ENCODE measurements at places on chromosomes 6 and 20. TPM values are rescaled to one million over a fixed set of nuclear protein-coding genes. Genes with fewer than 3 reads are reported as not detected.

Gene HSPA1L
- total RNA-seq: 1.3 TPM

- peak; percentile 45 for DNase-seq
- no peaks in the 10 kb centered on the region for H3K27me3 ChIP-seq
Measured at GRCh38 chr6:32196682-32197616, 4.5 kb upstream of the GPSM3 start.

Gene ALDH5A1
- 0.86 TPM for total RNA-seq

Gene RGS17
- total RNA-seq: 0.25 TPM

Gene UST
- total RNA-seq: 23.3 TPM

DNA sequence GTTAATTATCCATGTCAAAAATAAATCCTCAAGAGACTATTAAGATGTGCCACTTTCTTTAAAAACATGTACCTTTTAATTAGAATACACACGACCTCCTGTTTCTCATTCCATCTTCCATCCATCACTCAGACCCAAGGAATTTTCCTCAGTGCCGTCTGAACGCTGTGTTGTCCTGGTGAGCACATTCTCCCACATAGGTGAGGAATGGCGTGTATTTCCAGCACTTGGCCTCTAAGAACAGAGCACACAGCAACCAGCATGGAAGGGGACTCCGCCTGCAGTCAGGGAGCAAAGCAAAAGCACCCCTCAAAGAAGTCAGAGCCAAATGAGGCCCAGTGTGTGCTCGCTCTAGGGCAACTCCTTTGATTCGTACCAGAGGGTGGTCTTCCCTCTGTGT, 45.9 kb downstream of the TBXT start:
- H3K4me3 ChIP-seq: no peak overlapping the region
- peaks cover 3% of the 10 kb centered on the region for H3K27me3 ChIP-seq
- no peaks in the 10 kb centered on the region for H3K36me3 ChIP-seq
- no peaks in the 10 kb centered on the region for H3K4me1 ChIP-seq

DNA sequence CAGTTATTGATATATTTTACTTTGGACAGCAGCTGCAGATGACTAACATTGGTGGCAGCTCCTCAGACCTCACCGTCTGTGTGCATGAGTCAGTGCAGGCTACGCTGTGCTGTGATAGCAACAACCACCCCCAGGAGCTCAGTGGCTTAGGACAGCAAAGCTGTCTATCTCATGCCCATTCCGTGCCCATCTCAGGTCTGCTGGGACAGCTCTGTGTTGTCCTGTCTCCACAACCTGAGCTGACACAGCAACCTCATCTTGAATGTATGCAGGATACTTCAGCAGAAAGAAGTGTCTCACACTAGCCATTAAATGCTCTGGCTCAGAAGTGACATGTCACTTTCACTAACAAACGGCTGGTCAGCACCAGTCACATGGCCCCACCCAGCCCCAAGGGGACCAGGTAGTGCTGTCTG, 47.7 kb downstream of the BANF2 start:
- peaks cover 19% of the 10 kb centered on the region for H3K4me1 ChIP-seq
- peak; percentile 96 for DNase-seq
- H3K4me3 ChIP-seq: peak overlapping the region; percentile 44
- no peaks in the 10 kb centered on the region for H3K27me3 ChIP-seq

DNA sequence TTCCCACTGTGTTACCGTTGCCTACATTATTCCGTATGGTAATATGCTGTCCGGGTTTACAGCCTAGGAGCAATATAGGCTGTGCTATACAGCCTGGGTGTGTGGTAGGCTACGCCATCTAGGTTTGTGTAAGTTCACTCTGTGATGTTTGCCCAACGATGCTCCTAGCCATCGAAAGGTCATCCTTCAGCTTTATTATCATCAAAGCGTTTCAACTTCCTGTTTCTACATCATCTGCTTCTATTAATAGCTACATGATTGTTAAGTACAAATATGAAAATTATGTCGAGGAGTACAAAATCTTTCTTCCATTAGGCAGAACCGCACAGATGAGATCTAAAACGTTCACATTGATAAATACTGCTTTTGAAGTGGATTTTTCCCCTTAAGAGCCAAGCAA, 69.9 kb downstream of the PPP1R14C start:
- H3K4me1 ChIP-seq: peaks cover 17% of the 10 kb centered on the region
- H3K27me3 ChIP-seq: no peaks in the 10 kb centered on the region
- DNase-seq: no peak
- no peak overlapping the region for H3K27ac ChIP-seq
- no peaks in the 10 kb centered on the region for H3K36me3 ChIP-seq
- H3K4me3 ChIP-seq: no peak overlapping the region

- peak; percentile 43 for DNase-seq
- H3K36me3 ChIP-seq: no peaks in the 10 kb centered on the region
- H3K4me3 ChIP-seq: peak overlapping the region; percentile 78
- H3K27me3 ChIP-seq: peaks cover 63% of the 10 kb centered on the region
- H3K4me1 ChIP-seq: no peaks in the 10 kb centered on the region
Measured at GRCh38 chr6:144064402-144065212, 30.8 kb downstream of the SF3B5 start.

Gene CST7
- total RNA-seq: not detected

- H3K36me3 ChIP-seq: no peaks in the 10 kb centered on the region
- no peak overlapping the region for H3K27ac ChIP-seq
- 0 out of 2 replicates have a peak, but pooled peaks cover 7% of the 10 kb centered on the region for H3K27me3 ChIP-seq
- no peak for DNase-seq
- no peak overlapping the region for H3K4me3 ChIP-seq
Measured at GRCh38 chr6:138264372-138264880, 46.1 kb upstream of the PBOV1 start.

GRCh38 chr6:100381111-100381510, 83.6 kb downstream of the SIM1 start:
- peak; percentile 16 for DNase-seq
- H3K27ac ChIP-seq: no peak overlapping the region
- peaks cover 17% of the 10 kb centered on the region for H3K4me1 ChIP-seq
- no peak overlapping the region for H3K4me3 ChIP-seq
- no peaks in the 10 kb centered on the region for H3K27me3 ChIP-seq
- H3K36me3 ChIP-seq: no peaks in the 10 kb centered on the region

Gene TINAG
- total RNA-seq: not detected

Gene GTSF1L
- total RNA-seq: not detected

DNA sequence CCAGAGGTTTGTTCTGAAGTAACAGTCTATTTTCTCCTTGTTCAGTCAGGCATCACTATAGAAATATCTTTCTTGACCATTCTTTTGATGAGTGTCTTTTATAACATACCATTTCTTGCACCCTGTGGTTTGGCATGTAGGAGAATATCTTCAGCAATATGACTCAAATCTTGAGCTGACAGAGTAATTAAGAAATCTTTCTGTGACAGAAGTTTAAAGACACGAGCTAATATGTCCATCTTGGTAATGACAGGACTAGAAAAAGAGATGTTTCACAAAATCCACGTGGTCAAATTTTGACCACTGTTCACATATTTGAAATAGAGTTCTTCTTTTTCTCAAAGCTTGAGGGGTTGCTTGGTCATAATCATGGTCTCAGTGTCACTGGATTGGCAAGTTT, 149.9 kb downstream of the MYB start:
- no peak overlapping the region for H3K27ac ChIP-seq
- peak; percentile 29 for DNase-seq
- no peaks in the 10 kb centered on the region for H3K36me3 ChIP-seq
- H3K4me3 ChIP-seq: no peak overlapping the region
- 0 out of 2 replicates have a peak, but pooled peaks cover 3% of the 10 kb centered on the region for H3K4me1 ChIP-seq

GRCh38 chr6:143614235-143614634, 63.5 kb upstream of the PHACTR2 start:
- no peak for DNase-seq
- H3K4me1 ChIP-seq: peaks cover 3% of the 10 kb centered on the region
- H3K36me3 ChIP-seq: no peaks in the 10 kb centered on the region
- H3K4me3 ChIP-seq: no peak overlapping the region

Gene TREM2
- total RNA-seq: not detected

GRCh38 chr6:116556065-116556464, 2.5 kb downstream of the CALHM4 start:
- no peaks in the 10 kb centered on the region for H3K36me3 ChIP-seq
- no peaks in the 10 kb centered on the region for H3K27me3 ChIP-seq
- peak overlapping the region; percentile 70 for H3K27ac ChIP-seq
- H3K4me1 ChIP-seq: peaks cover 54% of the 10 kb centered on the region
- peak; percentile 83 for DNase-seq

DNA sequence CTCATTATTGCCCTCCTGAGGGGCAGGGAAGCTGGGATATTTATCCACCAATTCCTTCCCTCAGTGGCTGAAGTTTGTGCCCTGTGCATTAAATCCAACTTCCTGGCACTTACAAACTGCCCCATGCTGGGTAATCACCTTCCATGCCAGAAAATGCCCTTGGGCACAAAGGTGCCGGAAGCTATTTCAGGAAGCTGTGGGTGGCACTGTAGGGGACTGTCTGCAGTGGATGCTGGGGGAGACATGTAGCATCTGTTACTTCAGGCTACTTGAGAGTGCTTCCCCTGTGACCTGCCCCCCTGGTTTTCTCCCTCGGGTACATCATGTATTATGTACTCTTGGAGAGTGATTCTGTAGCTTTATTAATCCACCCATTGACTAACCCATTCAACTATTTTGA, 24.7 kb upstream of the RALGAPA2 start:
- H3K36me3 ChIP-seq: no peaks in the 10 kb centered on the region
- H3K27me3 ChIP-seq: no peaks in the 10 kb centered on the region
- no peak for DNase-seq
- H3K4me1 ChIP-seq: no peaks in the 10 kb centered on the region
- no peak overlapping the region for H3K4me3 ChIP-seq

- no peaks in the 10 kb centered on the region for H3K27me3 ChIP-seq
- no peaks in the 10 kb centered on the region for H3K4me1 ChIP-seq
- H3K27ac ChIP-seq: no peak overlapping the region
- no peak for DNase-seq
- no peaks in the 10 kb centered on the region for H3K36me3 ChIP-seq
Measured at GRCh38 chr20:12237772-12238171, 320.1 kb downstream of the BTBD3 start.

GRCh38 chr20:1804554-1804956, 90.7 kb upstream of the SIRPA start:
- H3K4me1 ChIP-seq: peaks cover 24% of the 10 kb centered on the region
- no peaks in the 10 kb centered on the region for H3K27me3 ChIP-seq
- no peak overlapping the region for H3K27ac ChIP-seq
- DNase-seq: no peak
- H3K4me3 ChIP-seq: no peak overlapping the region

- H3K4me3 ChIP-seq: no peak overlapping the region
- H3K27ac ChIP-seq: no peak overlapping the region
- no peak for DNase-seq
- H3K4me1 ChIP-seq: no peaks in the 10 kb centered on the region
- H3K27me3 ChIP-seq: no peaks in the 10 kb centered on the region
- no peaks in the 10 kb centered on the region for H3K36me3 ChIP-seq
Measured at GRCh38 chr20:44068316-44069201, 118.4 kb downstream of the JPH2 start.

GRCh38 chr20:49785852-49786175, 26.8 kb upstream of the SLC9A8 start:
- no peak for DNase-seq
- no peaks in the 10 kb centered on the region for H3K27me3 ChIP-seq
- H3K4me1 ChIP-seq: no peaks in the 10 kb centered on the region
- H3K36me3 ChIP-seq: no peaks in the 10 kb centered on the region
- H3K27ac ChIP-seq: no peak overlapping the region

DNA sequence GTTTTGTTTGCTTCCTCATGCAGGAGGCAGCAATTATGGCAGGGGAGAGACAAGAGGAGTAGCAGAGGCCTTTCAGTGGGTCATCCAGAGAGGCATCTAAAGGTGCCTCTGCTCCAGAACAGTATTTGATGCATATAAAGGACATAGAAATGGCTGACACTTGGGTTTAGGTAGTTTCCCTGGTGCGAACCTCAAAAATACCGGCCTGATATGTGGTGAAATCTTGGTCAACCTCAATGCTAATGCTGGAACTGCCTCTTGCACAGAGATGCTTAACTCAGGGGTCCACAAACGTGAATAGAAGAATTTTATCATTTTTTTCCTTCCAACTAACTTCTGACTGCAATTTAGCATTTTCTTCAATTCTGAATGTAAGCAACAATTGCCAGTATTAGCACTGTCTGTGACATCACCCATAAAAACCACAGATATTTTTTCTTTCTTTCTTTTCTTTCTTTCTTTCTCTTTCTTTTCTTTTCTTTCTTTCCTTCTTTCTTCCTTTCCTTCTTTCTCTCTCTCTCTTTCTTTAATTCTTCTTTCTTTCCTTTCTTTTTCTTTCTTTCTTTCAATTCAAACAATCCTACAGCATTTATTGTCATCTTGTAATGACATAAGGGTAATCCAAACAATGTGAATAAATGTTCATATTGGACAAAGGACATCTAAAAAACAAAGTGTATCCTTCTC, 180.0 kb upstream of the UST start:
- peak; percentile 36 for DNase-seq
- H3K4me1 ChIP-seq: peaks cover 35% of the 10 kb centered on the region
- H3K27me3 ChIP-seq: no peaks in the 10 kb centered on the region
- H3K4me3 ChIP-seq: no peak overlapping the region
- H3K36me3 ChIP-seq: no peaks in the 10 kb centered on the region

DNA sequence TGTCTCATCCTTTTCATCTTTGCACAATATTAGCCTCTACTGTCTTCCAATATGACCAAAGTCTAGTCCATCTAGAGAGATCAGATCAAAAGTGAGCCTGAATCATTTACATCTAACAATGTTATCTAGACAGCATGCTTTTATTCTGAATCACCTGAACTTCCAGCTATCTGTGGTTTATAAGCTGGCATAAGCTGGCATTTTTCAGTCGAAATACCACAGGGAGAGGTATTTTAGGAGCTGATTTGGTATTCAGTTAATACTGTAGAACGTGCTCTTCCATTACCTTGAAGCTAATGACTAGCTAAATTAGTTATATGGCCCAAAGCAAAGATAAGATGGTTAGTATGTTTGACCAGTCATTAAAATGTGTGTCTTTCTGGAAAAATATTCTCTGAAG, 188.3 kb upstream of the AGPAT4 start:
- no peak overlapping the region for H3K27ac ChIP-seq
- no peaks in the 10 kb centered on the region for H3K27me3 ChIP-seq
- peaks cover 7% of the 10 kb centered on the region for H3K4me1 ChIP-seq
- H3K36me3 ChIP-seq: no peaks in the 10 kb centered on the region
- H3K4me3 ChIP-seq: no peak overlapping the region
- DNase-seq: peak; percentile 24

Gene SMLR1
- total RNA-seq: not detected

DNA sequence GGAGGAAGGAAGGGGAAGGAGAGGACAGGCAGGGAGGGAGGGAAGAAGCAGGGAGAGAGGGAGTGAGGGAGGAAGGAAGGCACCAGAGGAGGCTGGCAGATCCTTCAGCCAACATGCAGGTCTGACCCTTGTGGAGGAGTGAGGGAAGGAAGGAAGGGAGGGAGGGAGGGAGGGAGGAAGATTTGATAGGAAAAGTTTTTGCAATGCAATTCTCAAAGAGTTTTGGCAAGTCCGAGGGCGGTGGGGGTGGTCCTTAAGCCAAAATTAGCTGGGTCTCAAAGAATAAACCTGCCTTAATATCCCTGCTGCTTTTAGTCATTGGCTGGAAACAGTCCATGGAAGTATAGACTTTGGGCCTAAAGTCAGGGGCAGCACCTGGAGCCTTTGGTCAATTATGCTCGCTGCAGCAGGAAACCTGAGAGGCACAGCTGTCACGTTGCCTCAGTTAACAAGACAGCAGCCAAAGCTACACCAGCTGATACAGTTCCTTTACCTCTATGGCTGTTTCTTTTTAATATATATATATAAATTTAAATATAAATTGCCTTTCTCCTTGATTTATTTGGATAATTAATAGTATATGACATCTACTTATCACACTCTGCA, 115.7 kb upstream of the RALGAPA2 start:
- no peak overlapping the region for H3K27ac ChIP-seq
- no peaks in the 10 kb centered on the region for H3K36me3 ChIP-seq
- H3K4me3 ChIP-seq: no peak overlapping the region
- DNase-seq: no peak
- no peaks in the 10 kb centered on the region for H3K4me1 ChIP-seq

Measured in GM23248 (cell line).